Stimulated activated CD8-positive, alpha-beta memory T cell treated with anti-CD3 and anti-CD28 coated beads, Interleukin-4, amount 100 ng/mL, for 1 hour (primary cell): ENCODE measurements at places on chromosomes 16 and 17.

DNA sequence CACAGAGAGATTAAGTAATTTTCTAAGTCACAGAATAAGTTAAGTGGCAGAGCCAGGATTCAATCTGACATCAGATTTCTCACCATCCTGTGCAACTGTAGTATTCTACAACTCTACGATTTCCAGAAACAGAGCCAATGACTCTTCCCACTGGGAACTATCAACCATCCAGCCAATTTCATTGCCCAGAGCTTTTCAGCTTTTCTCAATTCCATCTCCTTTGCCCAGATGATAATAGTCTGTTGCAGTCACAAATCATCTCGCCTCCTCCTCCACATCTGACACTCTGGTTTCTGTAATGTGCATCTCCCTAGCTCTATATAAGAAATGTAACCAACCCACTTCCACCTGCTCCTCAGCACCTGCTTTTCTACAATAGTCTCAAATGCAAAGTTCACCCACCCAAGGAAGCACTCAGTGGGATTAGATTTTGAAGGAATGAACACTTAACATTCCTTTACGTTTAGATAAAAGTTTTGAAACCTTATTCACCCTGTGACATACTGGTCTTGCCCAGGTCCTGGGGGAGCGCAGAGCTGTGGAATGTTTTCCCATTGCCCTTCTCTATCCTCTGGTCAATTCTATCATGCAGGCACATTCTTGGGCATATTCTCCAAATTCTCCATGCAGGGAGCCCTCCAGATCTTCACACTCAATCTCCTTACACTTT is 167.8 kb upstream of the ASIC2 start:
- DNase-seq = no peak

DNA sequence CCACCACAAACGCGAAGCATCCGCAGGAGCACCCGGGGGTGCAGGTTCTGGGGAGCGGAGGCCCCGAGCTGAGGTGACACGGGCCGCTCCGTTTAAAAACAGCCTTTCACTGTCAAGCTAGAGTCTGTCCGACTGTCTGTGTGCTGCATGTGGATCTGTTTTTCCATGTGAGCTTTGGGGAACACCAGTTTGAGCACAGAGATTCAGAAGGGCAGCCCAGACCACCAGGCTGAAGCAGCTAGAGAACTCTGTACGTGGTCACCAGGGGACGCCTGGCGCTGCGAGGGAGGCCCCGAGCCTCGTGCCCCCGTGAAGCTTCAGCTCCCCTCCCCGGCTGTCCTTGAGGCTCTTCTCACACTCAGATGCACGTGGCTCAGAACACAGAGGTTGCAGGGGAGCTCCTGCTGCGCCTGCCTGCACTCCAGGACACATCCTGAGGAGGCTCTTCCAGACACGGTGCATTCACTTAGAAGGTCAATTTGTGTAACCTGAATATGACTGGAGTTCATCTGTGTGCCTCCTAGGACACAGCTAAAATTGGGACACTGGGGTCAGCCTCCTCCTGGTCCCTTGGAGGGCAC is 15.7 kb upstream of the FOXK2 start:
- DNase-seq = no peak

DNA sequence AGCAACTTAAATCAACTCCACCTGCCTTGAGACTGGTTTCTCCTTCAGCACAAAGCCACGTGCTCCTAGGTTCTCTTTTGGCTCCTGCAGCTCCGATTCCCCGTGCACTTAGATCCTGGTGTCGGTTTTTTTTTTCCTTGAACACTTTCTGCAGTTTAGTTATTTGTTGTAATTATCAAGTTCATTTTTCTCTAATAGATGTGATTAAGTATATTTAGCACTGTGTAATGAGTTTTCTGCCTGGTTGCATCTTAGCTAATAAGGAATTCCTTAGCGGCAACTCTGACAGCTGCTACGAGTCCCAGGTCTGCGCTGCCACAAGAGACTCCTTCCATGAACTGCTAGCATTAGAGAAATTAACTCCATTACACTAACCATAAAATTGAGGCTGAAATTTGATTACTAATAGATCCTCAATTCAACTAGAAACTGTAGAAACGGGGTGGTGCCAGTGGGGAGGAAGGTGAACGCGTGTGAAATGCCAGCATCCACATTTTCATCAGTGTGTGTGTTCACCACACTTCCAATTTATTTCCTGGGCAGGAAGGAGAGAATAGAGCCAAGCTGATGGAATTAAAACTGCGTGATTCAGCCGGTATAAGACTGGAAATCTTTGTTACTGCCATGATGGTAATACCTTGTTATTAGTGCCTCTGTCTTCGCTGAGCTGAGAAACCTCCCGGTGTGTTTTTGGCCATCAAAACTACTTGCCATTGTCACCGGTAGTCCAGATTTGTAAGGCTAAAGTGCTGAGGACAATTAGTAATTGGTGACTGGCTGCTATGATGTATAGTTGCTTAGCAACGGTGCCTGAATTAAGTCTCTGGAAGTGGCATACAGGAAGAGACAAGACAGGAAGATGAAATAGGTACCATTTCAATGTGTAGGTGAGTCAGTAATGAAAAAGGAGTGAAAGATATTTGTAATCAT is 232.4 kb downstream of the IRX3 start:
- DNase-seq = no peak

- DNase-seq = no peak
Observed at GRCh38 chr16:27595475-27595874, 45.5 kb downstream of the KATNIP start.

DNA sequence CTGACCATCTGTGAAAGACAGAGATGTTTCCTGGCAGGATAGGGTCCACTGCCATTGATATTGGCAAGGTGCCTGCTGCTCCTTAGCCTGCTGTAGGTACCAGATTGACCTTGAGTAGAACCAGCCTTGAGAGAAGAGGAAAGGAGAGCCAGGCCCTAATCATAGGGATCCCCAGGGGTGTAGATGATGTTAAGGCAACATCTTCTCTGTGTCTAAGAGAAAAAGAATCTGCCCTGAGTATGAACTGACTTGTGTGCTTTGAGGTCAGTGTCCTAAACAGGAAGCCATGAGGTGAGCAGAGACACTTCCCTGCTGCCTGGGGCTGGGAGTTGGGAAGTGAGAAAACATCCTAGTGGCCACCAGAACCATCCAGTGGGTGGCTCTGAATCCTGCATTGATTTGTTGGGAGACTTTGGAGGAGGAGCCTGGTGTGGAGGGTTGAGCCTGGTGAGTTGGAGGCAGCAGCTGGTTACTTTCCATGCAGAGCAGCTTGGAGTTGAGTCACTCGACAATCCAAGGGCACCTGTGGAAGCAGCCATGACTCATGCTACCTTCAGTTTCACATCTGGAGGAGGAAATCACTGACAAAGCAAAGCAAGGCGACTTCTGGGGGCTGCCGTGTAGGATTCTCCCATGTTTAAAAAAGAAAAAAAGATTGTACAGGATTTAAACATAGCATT is 47.8 kb downstream of the BMERB1 start:
- DNase-seq = no peak

DNA sequence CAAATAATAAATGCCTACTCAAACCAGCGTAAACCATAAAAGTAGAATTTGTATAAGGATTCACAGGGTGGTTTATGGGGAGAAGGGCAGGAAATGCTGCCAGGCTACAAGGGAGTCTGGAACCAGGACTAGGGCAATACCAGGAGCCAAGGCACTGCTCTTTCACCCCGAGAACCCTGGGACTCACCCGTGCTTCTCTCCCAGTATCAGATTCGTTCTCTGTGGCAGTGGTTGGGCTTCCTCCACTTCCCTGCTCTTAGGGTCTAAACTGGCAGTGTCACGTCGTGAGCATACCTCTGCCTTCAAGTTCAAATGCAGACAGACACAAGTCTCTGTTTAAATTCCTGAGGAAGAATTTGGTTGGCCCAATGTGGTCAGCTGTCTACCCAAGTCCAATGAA is 49.3 kb downstream of the PRKCA start:
- DNase-seq = no peak

- no peak for DNase-seq
Observed at GRCh38 chr16:11780991-11781680, 15.9 kb downstream of the ZC3H7A start.

DNA sequence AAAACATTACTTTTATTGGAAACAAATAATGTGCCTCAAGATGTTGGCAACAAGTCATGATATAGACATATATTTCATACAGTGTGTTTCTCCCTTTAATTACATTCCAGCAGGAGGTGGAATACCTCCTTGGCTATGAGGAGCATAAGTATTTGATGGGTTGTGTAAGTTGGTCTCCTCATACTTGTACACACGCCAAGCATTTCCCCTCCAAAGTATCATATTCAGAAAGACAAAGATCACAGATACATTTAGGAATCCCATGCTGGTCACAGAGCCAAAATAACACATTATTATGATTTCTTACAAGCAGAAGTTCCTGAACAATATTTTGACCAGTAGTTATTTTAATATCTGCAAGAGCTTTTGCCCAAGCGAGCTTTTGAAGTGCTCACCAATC is 57.8 kb downstream of the WSB1 start:
- no peak for DNase-seq

- DNase-seq = no peak
Observed at GRCh38 chr17:73555199-73555960, 88.9 kb downstream of the SDK2 start.

- no peak for DNase-seq
Observed at GRCh38 chr17:3956327-3956957, 7.8 kb downstream of the ATP2A3 start.

GRCh38 chr17:50276588-50277356 is 2.5 kb downstream of the TMEM92 start:
- DNase-seq = no peak

DNA sequence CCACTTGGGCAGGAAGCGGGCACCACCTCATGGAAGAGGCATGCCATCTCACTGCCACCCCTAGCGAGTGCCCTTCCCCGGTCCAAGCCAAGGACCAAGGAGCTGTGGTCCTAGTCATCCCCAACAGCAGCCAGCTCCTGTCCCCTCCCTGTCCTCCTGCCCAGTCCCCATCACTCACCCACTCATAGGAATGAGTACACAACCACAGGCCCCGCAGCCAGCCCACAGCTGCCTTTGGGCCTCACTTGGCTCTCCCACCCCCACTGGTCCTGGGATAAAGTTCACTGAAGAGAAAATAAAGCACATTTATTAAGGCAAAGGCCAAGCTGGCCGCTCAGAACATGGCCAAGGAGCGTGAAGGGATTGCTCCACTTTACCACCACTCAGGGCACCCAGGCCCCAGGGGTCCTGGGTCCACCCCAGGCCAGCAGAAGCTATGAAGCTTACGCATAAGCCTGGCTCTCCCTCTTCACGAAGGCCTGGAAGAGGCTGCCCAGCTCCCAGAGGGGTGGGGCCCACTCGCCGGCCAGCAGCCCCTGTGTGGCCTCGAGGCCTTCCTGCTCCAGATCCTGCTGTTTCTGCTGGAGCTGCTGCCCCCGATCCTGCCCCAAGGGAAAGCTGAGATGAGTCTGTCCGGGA is 3.6 kb downstream of the SCRN2 start:
- no peak for DNase-seq

GRCh38 chr16:66272461-66272860 is 94.0 kb upstream of the CDH5 start:
- DNase-seq = no peak

- no peak for DNase-seq
Observed at GRCh38 chr17:65053354-65053881, 3.1 kb downstream of the GNA13 start.

GRCh38 chr16:50841081-50841886 is 99.4 kb downstream of the CYLD start:
- DNase-seq = no peak

- no peak for DNase-seq
Observed at GRCh38 chr17:10125531-10126275, 72.7 kb downstream of the GAS7 start.

DNA sequence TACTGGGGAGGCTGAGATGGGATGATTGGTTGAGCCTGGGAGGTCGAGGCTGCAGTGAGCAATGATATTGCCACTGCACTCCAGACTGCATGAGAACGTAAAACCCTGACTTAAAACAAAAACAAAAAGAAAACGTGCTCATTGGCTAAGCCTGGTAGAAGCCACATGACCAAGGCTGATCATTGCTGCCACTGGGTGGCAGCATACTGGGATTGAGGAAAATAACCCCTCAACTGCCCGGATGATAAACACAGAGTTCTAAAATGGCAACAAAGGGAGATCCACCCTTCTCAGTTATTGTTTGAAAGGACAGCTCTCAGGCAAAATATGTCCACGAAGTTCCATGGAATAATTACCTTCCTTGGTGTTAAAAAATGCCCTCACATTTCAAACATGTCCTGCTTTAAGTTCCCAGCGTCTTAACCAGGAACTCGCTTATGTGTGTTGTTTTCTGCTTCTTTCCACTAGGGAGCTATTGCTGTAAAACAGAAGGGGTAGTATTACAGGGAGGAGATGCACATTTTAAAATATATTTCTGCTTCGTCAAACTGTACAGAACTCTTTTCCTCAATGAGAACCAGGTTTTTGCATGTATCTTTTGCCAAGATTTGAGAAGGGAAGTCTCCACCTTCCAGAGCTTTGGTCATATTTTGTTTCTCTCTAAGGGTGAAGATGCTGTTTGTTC is 675.3 kb downstream of the MAF start:
- no peak for DNase-seq

GRCh38 chr17:57341611-57342540 is 85.6 kb downstream of the MSI2 start:
- DNase-seq = no peak

GRCh38 chr16:20944861-20945574 is 44.4 kb downstream of the LYRM1 start:
- no peak for DNase-seq

DNA sequence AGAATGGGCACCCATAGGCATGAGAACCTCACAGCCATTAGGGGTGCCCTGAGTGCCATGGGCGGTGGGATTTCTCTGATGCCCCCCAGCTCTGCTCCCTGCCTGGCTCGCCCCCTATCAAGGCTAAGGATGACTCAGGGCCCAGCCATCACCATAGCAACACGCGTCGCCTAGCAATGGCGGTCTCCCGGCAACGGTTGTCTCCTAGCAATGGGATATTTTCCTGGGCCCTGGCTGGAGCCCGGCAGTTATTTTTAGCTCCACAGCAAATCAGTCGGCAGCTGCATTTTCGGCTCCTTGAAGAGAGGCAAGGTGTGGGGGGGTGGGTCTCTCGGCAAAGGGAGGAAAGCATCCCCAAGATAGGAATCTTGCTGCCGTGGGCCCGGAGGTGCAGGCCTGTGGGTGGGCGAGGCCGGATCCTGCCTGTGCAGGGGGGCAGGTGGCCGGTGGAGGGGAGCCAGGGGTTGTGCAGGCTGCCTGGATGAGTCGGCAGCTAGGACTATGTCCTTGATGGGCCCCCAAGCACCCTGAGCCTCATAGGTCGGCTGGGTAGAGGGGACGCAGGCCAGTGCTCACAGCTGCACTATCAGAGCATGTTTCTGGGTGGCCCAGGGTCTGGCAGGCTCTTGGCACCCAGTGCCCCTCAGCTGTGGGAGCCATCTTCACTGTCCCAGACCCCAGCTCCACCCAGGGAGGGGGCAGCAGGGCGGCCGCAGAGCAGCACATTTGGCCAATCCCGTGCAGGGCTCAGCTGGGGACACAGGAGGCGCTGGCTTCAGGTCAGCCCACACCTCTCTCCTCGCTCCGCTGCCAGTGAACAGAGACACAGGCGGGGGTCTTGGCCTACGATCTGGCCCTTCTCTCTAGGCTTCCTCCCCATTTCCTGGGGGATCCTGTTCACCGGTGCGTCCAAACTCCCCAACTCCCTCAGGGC is 4.2 kb upstream of the FBXL16 start:
- DNase-seq = no peak

- no peak for DNase-seq
Observed at GRCh38 chr17:7831233-7831632, 2.8 kb upstream of the KDM6B start.
